ENCODE measurements at places on chromosomes 7 and 10. TPM values are rescaled to one million over a fixed set of nuclear protein-coding genes. Genes with fewer than 3 reads are reported as not detected.

DNA sequence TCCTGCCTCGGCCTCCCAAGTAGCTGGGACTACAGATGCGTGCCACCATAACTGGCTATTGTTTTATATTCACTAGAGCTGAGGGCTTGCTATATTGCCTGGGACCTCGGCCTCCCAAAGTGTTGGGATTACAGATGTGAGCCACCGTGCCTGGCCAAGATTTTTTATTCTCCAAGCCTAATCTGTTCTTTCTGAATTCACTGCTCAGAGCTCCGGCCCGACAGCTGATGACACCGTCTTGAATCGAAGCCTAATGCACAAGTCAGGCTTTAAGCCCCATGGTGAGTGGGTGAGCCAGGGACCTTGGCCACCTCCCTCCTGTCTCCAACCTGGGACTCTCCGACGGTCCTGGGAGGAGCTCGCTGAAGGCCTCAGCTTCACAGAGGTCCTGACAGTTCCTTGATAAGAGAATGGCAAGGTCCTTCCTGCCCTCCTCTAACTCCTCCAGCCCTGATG lies 338.9 kb downstream of the WDR37 start:
- DNase-seq: peak; percentile 64

DNA sequence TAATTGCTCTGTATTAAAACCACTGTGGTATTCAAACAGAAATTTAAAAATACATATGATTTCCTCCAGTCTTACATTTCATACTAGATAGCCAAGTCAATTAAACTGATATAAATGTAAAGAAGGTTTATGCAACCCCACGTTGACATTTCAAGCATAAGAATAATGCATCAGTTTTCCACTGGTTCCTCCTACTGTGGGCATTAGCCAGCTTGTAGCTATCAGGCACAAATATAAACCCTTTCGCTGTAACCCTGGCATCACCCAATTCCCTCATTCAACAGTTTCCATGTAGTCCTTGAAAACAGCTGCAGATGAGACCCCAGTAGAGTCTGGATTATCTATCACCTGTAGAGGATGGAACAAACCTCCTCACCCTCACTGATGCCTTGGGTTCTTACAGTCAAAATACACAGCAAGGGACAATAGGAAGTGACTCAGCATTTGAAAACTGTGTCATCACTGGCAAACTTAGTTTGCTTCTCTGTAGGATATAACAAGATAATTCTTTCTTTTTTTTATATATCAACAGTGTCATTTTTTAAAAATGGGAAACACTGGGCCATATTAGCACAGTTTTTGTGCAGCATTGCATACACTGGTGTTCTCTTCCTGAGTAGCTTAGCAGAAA lies 113.0 kb downstream of the PDE1C start:
- no peak for DNase-seq

DNA sequence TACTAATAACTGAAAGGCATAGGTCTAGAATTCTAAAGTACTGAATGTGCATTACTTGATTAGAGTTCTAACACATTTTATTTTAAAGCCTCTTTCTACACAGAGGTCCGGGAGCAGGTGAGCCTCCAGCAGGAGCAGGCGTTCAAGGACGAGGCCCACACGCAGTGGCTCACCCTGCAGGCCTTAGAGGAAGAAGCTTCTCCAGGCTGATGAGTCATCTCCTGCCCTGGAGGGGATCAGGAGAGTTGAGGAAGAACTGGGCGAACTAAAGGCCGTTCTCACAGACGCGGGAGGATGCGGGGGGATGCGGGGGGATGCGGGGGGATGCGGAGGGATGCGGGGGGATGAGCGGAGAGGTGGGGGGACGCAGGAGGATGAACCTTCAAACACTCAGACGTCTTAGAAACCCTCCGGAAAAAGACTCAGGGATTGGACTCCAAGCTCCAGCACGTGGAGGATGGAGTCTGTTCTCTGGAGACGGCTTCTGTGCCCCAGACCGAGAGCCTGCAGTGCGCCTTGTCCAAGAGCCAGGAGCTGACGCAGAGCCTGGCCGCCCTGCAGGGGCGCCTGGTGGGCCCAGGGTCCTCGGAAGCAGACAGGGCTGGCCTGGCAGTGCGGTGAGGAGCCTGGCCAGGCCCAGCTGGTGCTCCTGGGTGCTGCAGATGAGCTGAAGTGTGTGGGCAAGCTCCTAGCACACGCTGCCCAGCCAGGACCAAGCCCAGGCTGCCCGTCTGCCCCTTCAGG lies 433.7 kb upstream of the TPK1 start:
- no peak for DNase-seq

Gene UCMA
- not detected for total RNA-seq
